GM04504 (cell line): ENCODE measurements at places on chromosomes 3 and 15.
A peak's percentile ranks its signal among the peaks of the same experiment; 100 is the strongest.

- no peak for DNase-seq
These were observed 123.2 kb upstream of the UBE2E2 start for GRCh38 chr3:23079976-23080375.

DNA sequence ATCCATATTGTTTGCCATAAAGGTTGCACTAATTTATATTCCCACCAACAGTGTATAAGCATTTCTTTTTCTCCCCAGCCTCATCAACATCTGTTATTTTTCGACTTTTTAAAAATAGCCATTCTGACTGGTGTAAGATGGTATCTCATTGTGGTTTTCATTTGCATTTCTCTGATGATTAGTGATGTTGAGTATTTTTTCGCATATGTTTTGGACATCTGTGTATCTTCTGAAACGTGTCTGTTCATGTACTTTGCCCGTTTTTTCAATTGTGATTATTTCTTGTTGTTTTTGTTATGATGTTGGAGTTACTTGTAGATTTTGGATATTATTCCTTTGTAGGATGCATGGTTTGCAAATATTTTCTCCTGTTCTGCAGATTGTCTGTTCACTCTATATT, 46.5 kb downstream of the TP63 start:
- no peak for DNase-seq

GRCh38 chr3:105771392-105771791, 97.4 kb downstream of the CBLB start:
- DNase-seq, result no peak

DNA sequence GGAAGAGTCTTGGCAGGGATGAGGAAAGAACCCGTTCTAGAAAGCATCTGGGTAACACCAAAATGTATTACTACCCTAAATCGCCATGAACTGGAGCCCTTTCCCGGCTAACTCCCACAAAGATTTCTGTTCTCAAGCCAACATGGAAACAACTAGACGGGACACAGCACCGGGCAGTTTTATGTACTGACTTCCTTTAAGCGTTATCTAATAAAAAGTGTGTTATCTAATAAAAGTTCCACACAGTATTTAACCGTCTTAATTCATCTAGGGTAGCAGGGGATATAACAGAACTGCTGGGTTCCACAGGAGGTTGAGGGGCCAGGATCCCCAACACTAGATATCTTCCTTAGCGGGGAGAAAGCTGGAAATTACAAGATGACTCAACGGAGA, 347 bp upstream of the C3orf62 start:
- DNase-seq, result no peak

DNA sequence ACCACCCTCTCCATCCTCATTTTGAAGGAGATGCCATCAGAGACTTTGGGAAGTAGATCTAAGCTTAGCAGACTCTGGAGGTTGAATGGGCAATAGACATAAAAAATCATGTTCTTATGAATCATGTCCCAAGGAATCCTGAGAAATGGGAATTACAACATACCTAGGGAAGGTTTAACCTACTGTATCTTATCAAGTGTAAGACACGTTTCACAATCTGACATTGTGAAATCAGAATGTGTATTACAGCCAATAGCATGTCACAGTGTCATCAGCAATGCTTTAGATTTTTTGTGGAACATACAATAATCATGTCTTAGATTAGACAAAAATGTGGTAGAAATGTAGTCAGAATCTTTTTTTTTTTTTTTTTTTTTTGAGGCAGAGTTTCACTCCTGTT, 332.4 kb upstream of the TLE3 start:
- DNase-seq, result peak; percentile 8

DNA sequence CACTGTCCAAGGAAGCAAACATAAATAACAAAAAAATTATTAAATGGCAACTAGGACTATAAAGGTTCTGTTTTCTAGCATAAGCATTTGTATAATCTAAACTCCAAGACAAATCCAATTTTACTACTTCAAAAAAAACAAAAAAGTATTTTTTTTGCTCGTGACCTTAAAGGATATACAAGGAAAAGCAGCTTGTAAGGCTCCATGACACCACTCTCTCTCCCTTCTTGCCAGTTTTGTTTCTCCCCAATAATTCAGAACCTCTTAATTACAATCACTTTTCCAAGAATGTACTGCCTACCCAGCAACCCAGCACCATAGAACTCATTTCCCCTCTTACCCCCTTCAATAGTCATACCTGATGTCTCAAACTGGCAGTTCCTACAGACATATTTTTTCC, 496.2 kb downstream of the GRM7 start:
- no peak for DNase-seq

DNA sequence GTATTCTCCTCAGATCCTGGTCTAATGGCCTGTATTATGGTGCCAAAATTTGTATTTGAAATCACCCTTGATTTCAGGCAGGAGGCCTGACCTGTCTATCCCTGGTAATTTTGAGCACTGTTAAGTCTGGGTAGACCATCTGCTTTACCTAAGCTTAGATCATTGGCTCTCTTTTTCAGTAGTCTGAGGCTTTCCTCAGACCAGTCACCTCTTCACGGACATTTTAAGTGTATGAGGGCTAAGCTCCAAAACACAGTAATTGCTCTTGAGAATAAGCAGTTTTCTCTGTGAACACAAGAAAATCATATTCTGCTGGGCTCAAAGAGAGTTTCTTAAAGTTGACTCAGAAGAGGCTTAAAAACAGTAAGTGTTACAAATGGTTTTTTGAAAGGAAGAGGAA, 92.0 kb upstream of the SAMMSON start:
- no peak for DNase-seq

GRCh38 chr15:31051496-31052080, 49.9 kb downstream of the TRPM1 start:
- no peak for DNase-seq

- DNase-seq, result no peak
These were observed 515.1 kb downstream of the GABRG3 start for GRCh38 chr15:27486051-27486450.

- DNase-seq, result no peak
These were observed 64.4 kb downstream of the RPLP1 start for GRCh38 chr15:69517052-69517451.

DNA sequence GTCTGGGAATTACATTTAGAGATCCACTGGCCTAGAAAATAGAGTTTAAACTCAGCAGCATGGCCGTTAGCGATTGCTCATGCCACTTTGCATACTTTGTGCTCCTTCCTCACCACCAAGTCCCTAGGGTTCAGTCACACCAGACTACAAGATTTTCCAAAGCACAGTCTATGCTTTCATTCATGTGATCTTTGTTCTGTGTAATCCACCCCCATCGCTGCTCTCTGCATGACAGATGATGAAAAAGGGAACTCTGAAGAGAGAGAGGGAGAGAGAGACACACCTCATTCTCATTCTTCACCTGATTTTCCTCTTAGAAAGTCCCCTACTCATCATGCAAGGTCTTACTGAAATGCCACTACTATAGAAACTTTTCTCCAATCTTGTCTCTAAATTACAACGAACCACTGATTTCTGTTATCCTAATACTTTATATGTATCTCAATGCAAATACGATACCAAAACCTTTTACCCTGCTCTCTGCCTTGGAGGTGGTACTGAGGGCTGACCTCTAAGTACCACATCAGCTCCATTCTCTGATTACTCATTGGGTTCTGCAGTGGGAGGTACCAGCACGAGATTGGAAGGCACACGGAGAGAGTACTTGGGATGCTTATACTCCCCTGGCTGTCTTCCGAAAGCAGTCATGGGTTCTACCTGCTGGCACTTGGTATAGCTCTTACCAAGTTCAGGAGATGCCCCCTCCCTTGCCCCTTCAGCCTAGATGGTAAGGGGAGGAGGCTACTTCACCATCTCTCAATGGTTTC, 1.1 kb upstream of the PARP15 start:
- no peak for DNase-seq

GRCh38 chr3:64340641-64341101, 115.4 kb upstream of the PRICKLE2 start:
- no peak for DNase-seq
